ENCODE measurements at places on chromosomes 16 and 17. TPM values are rescaled to one million over a fixed set of nuclear protein-coding genes. Genes with fewer than 3 reads are reported as not detected.

Gene TAC4
- not detected for total RNA-seq

Gene RAB26
- total RNA-seq: 0.20 TPM

Gene OR3A3
- total RNA-seq: not detected

Gene CDR2L
- 5.7 TPM for total RNA-seq

Gene KCNJ2
- total RNA-seq: 0.79 TPM

Gene MXRA7
- total RNA-seq: 221 TPM

Gene KRTAP9-4
- total RNA-seq: not detected

Gene ADAD2
- not detected for total RNA-seq

Gene CPNE2
- 41.5 TPM for total RNA-seq

Gene FOXC2
- total RNA-seq: 1.8 TPM

Gene MAF
- 23.8 TPM for total RNA-seq

Gene GH2
- not detected for total RNA-seq

Gene TAT
- total RNA-seq: not detected

Gene SLC4A1
- not detected for total RNA-seq

Gene CANT1
- 39.7 TPM for total RNA-seq

Gene TBX4
- total RNA-seq: not detected

Gene WFDC1
- total RNA-seq: not detected

Gene HBZ
- not detected for total RNA-seq

Gene ABR
- 24.8 TPM for total RNA-seq

Gene KRT24
- not detected for total RNA-seq

Gene TMEM220
- total RNA-seq: 1.1 TPM

Gene BAIAP3
- total RNA-seq: 1.2 TPM

Gene PRR15L
- not detected for total RNA-seq

Gene BCAR1
- total RNA-seq: 104 TPM

Gene OTOP3
- total RNA-seq: not detected

Gene CACNB1
- 0.65 TPM for total RNA-seq

Gene LIMD2
- 18.8 TPM for total RNA-seq

Gene C16orf96
- total RNA-seq: under 0.01 TPM

Gene KRTAP4-9
- total RNA-seq: not detected

Gene PRCD
- total RNA-seq: 0.20 TPM

Gene KRTAP2-2
- total RNA-seq: not detected

Gene PPY
- total RNA-seq: not detected

Gene NQO1
- total RNA-seq: 217 TPM

Gene SYT17
- total RNA-seq: 4.4 TPM

All from lung microvascular endothelial cell (primary cell).